ENCODE measurements at places on chromosomes 6 and 20.

DNA sequence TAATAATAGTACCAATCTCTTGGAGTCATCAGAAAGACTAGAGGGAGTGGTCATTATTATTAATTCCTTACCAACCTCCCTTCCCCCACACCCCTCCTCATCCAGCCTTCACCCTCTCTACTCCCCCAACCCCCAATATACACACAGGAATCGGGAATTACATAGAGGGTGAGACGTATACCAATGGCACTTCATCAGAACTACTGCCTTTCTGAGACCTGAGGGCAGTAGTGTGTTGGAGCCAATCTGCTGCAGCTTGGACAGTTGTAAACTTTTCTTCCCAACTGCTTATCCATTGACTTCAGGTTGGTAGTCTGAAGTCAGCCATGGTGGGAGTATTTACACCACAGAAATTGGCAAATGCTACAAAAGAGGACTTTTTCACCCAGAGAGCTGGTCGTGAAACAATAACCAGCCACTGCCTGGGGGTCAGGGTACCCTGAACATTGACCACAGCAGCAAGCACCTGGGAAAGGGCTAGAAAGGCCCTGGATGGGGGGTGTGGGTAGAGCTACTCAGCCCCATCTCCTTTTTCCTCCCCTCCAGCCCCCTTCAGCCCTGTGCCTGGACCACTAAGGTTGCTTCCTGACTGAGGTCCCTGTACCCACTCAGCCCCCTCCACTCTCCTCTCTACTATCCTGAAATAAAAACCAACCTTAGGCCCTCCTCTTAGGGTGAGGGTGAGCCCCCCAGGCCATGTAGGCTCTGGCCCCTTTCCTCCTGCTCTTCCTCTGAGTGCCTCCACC, 161.5 kb downstream of the MRPL14 start:
- DNase-seq = no peak

GRCh38 chr6:94041945-94042709, 622.8 kb upstream of the EPHA7 start:
- DNase-seq = no peak

- no peak for DNase-seq
Observed at GRCh38 chr6:146402476-146402875, 141.2 kb upstream of the RAB32 start.

DNA sequence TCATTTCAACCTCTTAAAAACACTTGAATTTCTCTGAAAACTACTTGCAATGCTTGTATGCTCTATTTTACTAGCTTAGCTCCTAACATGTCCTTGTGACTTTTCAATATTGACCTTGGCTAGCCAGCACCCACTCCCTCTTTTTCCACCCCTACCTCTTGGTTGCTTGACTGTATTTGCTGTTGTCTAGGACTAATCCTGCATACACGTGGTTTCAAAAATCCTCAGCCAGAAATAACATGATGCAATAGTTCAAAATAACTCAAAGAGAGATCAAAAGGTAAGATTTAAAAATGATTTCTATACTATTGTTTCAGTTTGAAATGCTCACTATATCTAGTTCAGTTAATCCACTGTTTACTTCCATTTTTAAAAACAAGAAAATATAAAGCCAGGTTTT, 102.3 kb upstream of the TBX18 start:
- DNase-seq = no peak

- DNase-seq = no peak
Observed at GRCh38 chr20:45138561-45139300, 14.5 kb upstream of the WFDC12 start.

DNA sequence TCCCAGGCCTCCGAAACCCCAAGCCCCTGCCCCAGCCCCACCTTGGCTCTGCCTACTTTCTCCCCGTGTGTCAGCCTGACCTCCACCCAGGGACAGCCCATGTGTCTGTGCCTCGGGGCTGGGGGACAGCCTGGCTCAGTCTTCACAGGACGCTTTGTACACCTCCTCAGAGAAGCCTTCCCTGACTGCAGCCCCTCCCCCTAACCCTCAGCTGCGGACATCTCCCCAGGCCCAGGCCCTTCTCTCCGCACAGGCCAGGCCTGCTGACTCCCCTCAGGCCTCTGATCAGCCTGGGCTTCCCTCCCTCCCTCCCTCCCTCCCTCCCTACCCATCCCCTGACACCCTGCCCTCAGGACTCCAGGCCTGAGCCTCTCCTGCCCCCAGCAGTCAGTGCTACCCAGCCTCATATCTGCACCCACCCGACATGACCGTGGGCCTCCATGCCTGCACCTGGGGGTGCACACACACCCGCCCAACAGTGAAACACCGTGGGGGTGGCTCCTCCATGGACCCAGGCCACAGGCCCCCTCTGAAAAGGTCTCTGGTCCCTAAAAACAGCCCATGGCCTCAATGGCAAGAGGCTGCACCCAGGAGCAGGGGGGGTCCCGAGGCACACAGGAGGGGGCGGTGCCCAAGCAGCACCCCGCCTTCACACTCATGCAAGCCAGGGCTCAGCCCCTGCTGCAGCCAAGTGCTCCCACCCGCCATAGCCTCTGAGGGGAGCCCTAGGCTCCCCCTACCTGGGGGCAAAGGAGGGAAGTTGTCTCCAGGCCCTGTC, 12.9 kb downstream of the LAMA5 start:
- no peak for DNase-seq

GRCh38 chr6:75376347-75377024, 91.9 kb upstream of the TMEM30A start:
- no peak for DNase-seq

- DNase-seq = no peak
Observed at GRCh38 chr6:157133856-157134255, 189.5 kb downstream of the TMEM242 start.

- DNase-seq = no peak
Observed at GRCh38 chr6:71619836-71620235, 266.5 kb upstream of the RIMS1 start.

DNA sequence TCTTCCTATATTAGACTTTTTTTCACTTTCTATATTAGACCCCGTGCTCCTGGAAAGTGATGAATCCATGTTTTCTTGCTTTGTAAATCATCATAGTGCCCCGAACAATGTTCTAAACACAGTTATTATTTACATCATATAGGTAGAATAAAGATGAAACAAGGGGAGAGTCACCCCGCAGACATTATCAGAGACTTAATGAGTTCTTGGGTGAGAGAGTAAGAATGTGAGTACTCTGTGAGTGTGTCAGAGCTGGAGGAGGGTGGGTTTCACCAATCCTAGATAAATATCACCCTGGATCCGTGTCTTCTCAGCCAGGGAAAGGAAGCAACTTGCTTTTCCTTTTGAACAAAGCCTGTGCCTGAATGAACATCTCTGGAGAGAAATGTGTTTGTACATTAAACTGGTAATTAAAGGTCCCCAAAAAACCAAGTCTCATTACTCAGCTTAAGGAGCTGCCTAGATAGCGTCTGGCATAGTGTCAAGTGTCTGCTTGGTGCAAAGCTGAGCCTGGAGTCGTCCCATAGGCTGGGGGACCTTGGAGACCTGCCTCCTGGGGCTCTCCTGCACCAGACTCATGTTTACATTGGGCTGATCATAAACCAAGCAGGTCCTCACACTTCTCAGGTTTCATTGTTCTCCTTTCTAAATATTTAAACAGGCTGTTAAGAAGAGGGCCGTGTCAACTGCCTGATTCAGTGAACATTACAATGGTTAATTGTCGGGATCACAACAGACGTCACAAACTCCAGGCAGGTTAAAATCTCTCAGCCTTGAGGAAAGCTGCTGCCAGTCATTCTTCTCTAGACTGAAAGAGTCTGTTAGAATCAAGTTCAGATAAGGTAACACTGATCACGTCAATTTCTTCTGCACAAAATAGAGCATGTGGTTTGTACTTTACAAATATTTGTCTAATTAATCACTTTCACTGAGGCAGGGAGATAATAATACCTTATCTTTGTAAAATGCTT, 179.7 kb upstream of the MYLIP start:
- peak; percentile 88 for DNase-seq
